Naive B cell (primary cell): ENCODE measurements at places on chromosomes 7 and 10.

- DNase-seq, result no peak
Observed at GRCh38 chr7:146321301-146321700, 204.7 kb downstream of the CNTNAP2 start.

GRCh38 chr7:154832557-154833138, 170.3 kb downstream of the PAXIP1 start:
- no peak for DNase-seq

GRCh38 chr7:82609746-82610145, 166.2 kb upstream of the CACNA2D1 start:
- no peak for DNase-seq

- DNase-seq, result no peak
Observed at GRCh38 chr10:49152663-49153062, 18.8 kb upstream of the FAM170B start.

DNA sequence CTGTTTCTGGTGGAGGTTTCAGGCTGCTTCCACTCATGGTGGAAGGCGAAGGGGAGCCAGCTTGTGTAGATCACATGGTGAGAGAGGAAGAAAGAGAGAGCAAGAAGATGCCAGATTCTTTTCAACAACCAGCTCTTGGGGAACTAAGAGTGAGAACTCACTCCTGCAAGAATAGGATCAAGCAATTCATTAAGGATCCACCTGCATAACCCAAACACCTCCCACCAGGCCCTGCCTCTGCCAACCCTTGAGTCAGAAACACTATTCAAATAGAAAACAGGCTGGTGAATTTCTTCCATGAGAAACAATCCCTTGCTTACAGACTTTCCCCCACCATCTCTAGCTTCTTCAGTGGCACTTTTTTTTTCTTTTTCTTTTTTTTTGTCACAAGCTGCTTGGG, 317.2 kb downstream of the GPR158 start:
- DNase-seq, result no peak

DNA sequence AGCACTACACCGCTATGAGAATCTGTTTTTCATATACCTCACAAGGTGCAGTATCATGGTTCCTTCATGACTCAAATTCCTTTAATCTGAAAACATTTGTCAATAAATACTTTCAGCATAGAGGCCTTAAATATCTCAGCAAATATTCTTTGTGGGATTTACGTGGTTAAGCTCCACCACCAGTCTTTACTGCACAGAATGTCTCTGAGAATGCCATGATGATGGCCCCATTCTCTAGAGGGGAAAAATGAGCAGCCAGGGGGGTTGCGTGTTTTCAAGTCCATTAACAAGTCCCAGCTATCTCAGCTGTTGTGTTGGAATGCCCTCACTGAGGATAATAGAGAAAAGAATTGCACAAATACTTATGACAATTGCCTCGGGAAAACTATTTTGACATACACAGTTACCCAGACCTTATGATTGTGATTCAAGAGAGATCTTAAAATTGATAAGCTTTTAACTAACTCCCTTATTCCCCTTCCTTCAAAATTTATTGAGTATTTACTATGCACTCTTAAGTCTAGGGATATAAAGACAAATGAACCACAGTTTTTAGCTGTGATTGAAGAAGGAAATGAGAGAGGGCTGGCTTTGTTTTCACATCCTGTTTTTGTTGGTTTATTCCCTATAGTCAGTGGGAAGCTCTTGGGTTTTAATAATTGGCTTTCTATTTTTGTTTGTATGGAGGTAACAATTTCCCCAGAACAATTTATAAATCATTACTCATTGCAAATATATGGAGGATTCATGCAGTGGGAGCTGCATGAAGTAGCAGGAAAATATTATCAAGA, 176.5 kb upstream of the VWC2 start:
- no peak for DNase-seq

GRCh38 chr7:35331730-35332678, 78.1 kb upstream of the TBX20 start:
- no peak for DNase-seq

- no peak for DNase-seq
Observed at GRCh38 chr7:98252425-98253054, 508 bp upstream of the TECPR1 start.

DNA sequence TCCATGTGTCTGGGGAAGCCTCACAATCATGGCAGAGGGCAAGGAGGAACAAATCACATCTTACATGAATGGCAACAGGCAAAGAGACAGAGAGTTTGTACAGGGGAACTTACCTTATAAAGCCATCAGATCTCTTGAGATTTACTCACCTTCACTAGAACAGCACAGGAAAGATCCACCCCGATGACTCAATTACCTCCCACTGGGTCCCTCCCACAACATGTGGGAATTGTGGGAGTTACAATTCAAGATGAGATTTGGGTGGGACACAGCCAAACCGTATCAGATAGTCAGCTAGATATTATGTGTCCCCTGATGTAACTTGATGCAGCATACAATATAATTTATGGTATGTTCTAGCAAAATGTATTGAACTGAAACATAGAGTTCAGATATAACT, 14.1 kb upstream of the CEP41 start:
- no peak for DNase-seq

DNA sequence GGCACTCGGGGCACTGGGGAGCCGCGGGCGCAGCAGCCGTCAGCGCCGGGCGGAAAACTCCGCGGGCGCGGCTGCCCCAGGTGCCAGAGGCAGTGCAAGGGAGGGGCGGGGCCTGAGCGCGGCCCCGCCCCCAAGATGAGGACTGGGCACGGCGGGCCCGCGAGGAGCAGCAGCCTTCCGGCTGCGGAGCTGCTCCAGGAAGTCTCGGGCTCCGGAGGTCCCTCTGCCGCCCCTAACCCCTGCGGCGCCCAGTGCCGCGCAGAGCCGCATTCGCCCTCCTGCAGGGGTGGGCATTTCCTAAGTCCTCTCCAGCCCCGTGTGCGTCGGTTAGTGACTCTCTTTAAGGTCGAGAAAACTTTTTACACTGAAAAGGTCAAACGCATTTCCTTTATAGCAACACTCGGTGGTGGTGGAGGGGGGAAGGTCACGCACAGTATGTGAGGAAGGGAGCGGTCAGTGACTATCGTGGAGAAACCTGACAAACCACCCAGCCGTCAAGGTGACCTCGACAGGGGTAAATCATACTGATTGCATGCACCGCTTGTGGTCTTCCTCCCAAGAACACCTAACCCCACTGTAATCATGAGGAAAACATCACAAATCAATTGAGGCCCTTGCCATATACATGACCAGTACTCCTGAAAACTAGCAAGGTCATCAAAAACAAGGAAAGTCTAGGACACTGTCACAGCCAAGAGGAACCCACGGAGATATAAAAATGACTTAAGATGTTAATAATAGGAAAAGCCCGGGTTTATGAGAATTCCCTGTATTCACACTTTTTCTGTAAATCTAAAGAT, at the start of gene ANXA11:
Gene ANXA11 (minus strand): TSS at position 61 of the 800 bp plus-strand sequence. CDS start 32,676 bp downstream, outside the sequence.
- DNase-seq, result peak; percentile 78

GRCh38 chr7:91066627-91067026, 197.6 kb upstream of the FZD1 start:
- no peak for DNase-seq

GRCh38 chr10:131983780-131984179, 2.1 kb upstream of the BNIP3 start:
- DNase-seq, result no peak

- no peak for DNase-seq
Observed at GRCh38 chr7:79453558-79454360, at the start of gene MAGI2. Gene MAGI2, minus strand, starts transcription at chr7:79453667. Its CDS starts 347 bp downstream, at chr7:79453320.

DNA sequence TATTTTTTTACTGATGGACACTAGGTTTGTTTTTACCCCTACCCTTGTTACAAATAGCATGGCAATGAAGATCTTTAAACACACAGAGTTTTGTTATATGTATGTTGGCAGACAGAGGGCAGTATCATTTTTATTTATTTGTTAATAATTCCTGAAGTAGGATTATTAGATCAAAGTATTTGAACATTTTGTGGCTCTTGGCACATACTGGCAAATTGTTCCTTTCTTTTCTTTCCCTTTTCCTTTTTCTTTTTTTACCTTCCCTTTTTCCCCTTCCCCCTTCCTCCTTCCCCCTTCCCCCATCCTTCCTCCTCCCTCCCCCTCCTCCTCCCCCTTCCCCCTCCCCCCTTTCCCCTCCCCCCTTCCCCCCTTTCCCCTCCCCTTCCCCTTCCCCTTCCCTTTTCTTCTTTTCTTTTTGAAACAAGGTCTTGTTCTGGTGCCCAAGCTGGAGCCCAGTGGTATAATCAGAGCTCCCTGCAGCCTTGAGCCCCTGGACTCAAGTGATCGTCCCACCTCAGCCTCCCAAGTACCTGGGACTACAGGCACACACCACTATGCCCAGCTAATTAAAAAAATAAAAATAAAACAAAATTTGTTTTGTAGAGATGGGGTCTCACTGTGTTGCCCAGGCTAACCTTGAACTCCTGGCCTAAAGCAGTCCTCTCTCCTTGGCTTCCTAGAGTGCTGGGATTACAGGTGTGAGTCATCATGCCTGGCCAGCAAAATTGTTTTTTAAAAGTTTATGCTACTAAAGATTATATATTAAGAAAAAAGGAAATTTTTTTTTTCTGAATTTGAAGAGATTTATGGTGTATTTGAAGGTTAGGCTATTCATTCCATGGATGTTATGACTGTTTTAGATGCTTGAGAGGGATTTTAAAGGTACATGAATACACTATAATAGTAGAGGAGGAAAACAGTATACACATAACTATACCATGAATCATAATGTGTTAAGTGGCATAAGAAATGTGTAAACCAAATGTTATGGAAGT, 39.3 kb downstream of the SEPTIN7 start:
- no peak for DNase-seq

DNA sequence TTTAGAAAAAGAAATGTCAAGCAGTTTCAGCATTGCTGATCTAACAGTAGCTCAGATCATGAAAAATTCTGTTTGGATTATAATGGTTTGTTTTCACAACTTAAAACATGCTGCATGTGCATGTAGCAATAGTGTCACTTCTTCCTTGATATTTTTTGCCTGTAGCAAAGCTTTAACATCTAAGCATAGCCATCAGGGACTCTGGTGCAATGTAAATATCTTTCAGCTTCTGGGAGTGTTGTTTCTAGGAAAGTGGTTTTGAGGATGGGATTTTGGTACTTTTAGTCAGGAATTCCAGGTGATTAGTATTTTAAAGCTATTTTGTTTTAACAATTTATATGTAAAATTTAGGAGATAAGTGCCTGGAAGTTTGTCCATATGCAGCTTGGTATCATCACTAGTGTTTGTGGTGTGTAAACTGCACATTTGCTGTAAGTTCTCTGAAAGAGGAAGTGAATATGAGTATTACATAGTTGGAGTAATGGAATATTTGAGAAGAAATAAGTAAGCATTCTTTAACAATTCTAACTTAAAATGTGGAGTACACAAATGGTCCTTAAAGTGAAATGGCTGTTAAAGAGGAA, 1.9 kb downstream of the RSBN1L start:
- DNase-seq, result no peak

DNA sequence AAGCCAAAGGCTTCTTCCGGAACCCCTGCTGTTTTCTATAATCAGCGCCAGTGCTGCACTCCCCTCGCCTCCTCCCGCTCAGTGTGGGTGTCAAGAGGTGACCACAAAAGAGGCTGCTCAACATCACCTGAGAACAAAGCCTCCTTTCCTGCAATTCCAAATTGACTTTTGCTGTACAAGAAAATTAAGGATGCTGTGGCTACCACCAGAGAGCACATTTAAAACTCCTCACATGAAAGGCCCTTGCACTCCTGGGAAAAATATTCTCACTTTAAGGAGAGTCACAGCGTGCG, 96.4 kb downstream of the HIPK2 start:
- DNase-seq, result no peak

DNA sequence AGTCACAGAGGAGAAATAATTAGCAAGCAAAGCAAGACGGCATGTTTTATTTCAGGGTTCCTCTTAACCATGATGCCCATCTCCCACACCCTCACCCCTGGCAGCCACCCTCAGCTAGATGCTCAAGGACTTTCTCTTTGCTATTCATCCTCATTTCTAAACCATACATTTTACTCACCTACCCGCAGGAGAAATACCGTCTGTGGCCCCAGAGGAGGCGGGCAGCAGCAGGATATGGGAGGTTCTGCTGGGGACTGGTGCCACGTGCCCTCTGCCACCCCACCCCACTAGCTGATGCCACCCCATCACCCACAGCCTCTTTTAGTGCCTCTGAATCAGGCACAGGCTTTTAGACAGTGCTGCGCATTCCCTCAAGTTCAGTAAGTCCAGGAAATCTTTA, 168.7 kb upstream of the ITGB1 start:
- no peak for DNase-seq

DNA sequence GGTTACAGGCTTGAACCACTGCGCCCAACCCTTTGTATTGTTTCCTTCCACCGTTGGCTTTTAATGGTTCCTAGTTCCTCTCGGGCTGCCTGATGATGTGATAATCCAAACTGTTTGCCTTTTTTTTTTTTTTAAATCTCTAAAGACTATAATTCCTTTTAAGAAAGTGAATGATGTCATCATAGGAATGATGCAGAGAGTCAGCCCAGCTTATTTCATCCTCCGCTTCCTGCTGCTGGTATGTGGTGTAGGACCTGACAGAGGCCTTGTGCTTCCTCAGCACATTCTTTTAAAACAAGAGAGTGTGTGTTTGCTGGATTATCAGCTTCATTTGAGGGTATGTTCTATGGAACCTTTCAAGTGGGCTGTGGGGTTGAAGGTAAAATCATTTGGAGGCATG, 241.4 kb downstream of the LRMDA start:
- DNase-seq, result no peak

DNA sequence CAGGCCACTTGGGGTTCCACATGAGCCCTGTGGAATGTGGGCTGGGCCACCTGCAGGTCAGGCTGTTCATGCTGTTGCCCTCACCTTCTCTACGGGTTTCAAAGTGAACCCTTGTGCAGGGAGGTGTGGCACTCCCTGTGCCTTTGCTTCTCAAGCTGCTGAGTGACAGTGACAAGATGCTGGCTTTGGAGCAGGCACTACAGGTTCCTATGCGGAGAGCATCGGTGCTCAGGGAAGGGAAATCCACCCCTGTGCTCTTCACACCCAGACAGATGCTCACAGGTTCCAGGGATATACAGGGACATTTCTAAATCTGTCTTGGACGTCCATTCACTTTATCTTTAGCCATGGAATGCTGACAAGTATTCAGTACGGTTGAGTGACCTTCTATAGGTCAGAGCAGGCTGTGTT, 1005.0 kb downstream of the LRMDA start:
- DNase-seq, result no peak

DNA sequence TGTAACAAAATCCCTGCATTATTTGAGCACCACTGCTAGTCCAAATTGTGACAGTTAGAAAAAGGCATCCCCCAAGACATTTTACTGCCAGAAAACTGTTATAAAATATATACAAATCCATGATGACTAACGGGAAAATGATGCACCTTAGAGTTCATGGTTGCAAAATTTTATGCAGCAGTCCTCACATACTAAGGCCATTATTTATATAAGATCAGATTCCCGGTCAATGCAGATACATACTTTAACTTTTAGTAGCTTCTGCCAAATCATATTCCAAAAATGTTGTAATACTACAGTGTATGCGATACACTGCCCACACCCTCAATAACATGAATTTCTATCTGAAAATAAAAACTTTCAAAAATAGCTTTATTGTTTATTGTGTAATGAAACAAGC, 239.9 kb upstream of the ZNF32 start:
- DNase-seq, result no peak

DNA sequence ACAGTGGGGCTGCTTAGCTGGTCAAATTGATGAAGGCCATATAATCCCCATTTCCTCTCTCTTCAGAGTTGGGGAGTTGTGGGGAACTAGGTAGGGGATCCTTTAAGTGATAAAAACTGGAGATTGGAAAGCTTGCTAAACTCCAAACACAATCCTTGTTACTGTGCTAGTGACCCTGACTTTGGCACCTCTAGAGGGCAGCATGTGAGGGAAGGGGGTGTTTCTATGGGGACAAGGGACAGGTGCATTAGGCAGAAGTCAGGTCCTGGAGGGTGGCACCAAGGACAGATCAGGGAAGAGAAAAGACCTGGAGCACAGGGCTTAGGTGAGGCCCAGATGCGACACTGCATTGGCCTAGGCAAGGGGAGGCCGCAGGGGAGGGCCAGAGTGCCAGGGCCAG, 66.9 kb downstream of the CDHR3 start:
- no peak for DNase-seq
